Chondrocyte (in vitro differentiated cells): ENCODE measurements at places on chromosomes 4 and X. TPM values are rescaled to one million over a fixed set of nuclear protein-coding genes. Genes with fewer than 3 reads are reported as not detected.

RHOH gene
- not detected in 3 replicates for total RNA-seq

ODAPH gene
- not detected in 3 replicates for total RNA-seq

GPC4 gene
- 64.6 to 94.8 TPM (median 67.6 TPM) in 3 replicates for total RNA-seq

AMMECR1 gene
- 16.5 to 17.9 TPM (median 17.8 TPM) in 3 replicates for total RNA-seq

DNA sequence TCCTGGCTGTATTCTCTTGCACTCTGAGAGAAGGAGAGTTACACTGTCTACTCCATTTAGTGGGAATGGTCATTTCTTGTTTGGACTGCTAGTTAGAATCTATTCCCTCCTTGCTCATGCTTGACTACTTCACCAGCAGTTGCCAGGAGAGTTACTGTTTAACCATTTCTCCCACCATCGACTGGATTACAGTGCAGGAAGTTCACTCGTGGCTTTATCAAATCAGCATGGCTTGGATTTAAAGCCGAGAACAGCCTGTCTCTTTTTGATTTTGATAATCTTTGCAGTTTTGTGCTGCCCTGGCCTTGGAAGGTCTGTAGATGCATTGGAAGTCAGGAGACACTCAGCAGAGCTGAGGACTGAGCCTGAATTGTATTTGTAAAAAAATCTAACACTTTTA, 3.2 kb downstream of the GBA3 start:
- no peaks in the 10 kb centered on the region for H3K36me3 ChIP-seq
- no peaks in the 10 kb centered on the region for H3K4me1 ChIP-seq
- no peak for DNase-seq
- peaks cover 47% of the 10 kb centered on the region for H3K27me3 ChIP-seq

GRCh38 chr4:124209626-124210025, 502.9 kb downstream of the ANKRD50 start:
- no peak overlapping the region for H3K4me3 ChIP-seq
- H3K27ac ChIP-seq, result no peak overlapping the region
- peaks cover 50% of the 10 kb centered on the region for H3K4me1 ChIP-seq
- H3K27me3 ChIP-seq, result no peaks in the 10 kb centered on the region
- no peaks in the 10 kb centered on the region for H3K36me3 ChIP-seq
- no peak for DNase-seq

DNA sequence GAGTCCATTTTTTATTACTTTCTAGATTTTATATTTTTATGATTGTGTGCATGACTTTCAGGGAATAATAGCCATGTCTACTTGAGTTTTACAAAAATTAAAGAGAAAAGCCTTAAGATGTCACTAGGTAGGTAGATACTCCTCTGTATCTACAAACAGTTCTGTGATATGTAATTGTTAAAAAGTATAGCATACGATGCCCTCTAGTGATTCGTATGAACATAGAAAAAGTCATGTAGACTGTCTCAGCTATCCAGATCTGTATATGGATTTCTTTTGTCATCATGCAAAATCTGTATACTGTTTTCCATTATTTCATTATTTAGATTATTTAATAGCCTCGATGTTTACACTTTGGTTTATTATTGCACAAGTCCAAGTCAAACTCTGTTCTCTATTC, 856.6 kb downstream of the CENPC start:
- H3K27ac ChIP-seq, result no peak overlapping the region
- no peaks in the 10 kb centered on the region for H3K36me3 ChIP-seq
- no peaks in the 10 kb centered on the region for H3K27me3 ChIP-seq
- H3K4me3 ChIP-seq, result no peak overlapping the region
- no peak for DNase-seq
- H3K4me1 ChIP-seq, result peaks cover 7% of the 10 kb centered on the region

DNA sequence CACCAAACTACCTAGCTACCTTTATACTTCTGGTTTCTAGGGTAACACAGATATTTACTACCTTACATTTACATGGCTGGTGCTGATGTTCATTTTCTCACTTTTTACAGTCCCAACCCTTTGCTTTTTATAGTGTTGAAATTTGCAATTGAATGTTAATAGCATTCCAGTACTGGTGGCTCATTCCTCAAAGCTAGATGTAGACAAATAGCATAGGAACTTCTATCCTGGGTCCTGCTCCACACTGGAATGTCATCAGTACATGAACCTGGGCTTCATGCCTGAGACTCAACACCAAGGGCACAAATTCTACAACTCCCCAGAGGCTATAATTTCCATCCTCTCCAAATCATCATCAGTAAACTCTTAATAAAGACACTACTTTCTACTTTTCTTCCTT, 10.3 kb upstream of the TRMT2B start:
- no peak for DNase-seq
- no peaks in the 10 kb centered on the region for H3K36me3 ChIP-seq
- no peaks in the 10 kb centered on the region for H3K4me1 ChIP-seq
- no peak overlapping the region for H3K27ac ChIP-seq
